NCI-H510A (cell line): ENCODE measurements at places on chromosomes 6 and 20.

DNA sequence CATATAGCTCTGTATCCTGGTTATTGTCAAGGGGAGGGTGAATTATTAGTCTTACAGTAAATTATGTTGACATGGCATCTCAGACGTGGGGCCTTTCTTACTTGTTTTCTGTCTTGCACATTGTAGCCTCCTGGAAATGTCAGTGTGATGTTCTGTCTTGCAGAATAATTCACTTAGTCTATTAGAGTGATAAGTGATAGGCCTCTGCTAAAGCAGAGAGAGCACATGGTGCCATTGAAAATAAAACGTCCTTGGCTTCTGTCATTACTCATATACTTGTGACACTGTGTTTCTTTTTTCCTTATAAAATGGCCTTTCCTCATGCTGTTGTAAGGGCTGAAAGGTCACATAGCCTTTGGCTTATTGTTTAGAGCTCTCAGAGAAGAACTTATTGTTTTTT is 531.0 kb downstream of the EPM2A start:
- DNase-seq = no peak

DNA sequence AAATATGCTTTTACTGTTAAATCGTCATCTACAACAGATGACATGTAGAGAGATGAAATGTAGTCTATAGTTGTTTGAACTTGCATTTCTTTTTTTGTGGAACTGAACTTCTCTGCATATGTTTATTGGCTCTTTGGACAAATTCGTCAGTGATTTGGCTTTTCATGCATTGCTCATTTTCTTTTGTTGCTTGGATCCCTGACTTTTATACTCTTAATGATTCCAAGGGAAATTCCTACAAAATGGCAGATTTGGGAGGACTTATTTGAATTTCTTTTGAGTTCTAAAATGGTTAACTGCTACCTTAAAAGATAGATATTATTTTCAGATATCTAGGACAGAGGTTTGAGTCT is 65.4 kb downstream of the UTRN start:
- no peak for DNase-seq

GRCh38 chr6:30019819-30020218 is 41.2 kb upstream of the POLR1H start:
- DNase-seq = no peak

DNA sequence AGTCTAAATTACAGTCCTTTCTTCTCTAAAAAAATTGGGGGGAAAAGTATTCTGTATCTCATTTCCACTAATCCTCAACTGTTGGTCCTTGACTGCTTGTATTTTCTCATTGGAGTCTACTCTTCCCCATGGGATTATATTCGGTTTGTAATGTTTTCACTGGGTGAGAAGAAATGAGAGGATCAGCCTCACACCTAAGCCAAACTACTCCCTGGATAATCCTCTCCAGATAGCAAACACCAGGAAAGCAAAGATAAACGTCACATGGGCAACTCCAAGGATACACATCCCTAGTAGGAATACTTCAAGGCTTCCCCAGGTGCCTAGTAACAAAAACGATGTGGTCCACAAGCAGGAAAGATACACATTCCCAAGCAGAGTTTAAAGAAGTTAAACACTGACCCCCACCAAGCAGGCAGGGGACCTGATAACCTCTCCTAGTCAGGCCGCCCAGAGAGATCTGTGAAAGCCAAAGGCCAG is 53.9 kb upstream of the SOX4 start:
- DNase-seq = no peak

GRCh38 chr6:126419901-126420300 is 80.0 kb downstream of the CENPW start:
- DNase-seq = no peak

GRCh38 chr6:26175428-26176181 is 88.4 kb downstream of the HFE start:
- DNase-seq = no peak

DNA sequence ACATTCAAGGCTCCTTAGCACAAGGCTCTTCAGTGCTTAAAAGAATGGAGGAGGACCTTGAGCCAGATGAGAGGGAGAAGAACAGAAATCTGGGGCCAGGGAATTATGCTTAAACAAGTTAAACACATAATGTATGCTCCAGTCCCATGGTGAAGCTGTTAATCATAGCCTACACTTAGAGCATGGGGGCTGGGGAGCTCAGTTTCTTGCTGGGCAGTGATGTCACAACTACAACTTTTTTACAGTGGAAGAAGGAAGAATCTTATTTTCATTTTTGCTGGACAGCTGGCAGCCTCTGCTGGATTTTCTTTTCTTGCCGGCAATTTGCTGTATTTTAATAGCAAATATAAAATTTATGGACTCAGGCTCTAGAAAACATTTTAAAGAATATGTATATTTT is 432.5 kb downstream of the CD109 start:
- DNase-seq = no peak

GRCh38 chr6:129419324-129419723 is 290.7 kb downstream of the ARHGAP18 start:
- DNase-seq = no peak

- no peak for DNase-seq
Observed at GRCh38 chr20:58099291-58099935, 129.0 kb downstream of the ANKRD60 start.

GRCh38 chr6:111992851-111993250 is 61.1 kb upstream of the CCN6 start:
- no peak for DNase-seq
